ENCODE measurements at places on chromosomes 4 and X.

GRCh38 chrX:38275615-38276014, 51.7 kb downstream of the RPGR start:
- DNase-seq: no peak

GRCh38 chr4:150009533-150009932, 68.7 kb upstream of the DCLK2 start:
- DNase-seq: no peak

GRCh38 chr4:70608324-70608723, 16.3 kb downstream of the AMBN start:
- DNase-seq: no peak

DNA sequence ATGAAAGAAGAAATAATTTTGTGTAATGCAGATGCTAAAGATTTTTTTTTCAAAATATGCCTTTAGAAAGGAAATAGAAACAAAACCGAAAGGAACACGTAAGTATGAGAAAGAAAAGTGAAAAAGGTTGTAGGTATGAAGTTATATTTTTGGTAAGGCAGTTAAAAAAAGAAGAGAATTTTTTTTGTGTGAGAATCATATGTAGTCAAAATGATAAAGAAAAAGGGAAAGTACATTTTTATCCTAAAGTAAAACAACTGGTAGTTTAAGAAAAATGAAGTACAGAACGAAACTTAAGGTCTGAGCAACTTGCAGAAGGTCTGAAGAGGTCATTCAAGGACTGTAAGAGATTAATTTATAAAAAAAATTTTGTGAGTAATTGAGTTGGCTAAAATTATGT, 164.0 kb upstream of the TRAM1L1 start:
- no peak for DNase-seq

DNA sequence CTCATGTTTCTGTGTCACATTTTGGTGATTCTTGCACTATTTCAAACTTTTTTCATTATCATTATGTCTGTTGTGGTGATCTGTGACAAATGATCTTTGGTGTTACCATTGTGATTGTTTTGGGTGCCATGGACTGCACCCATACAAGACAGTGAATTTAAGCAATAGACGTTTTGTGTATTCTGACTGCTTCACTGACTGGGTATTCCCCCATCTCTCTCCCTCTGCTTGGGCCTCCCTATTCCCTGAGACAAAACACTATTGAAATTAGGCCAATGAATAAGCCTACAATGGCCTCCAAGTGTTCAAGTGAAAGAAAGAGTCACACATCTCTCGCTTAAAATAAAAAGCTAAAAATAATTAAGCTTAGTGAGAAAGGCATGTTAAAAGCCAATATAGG, 60.2 kb downstream of the BANK1 start:
- DNase-seq: no peak

GRCh38 chr4:184373886-184374405, 100.4 kb downstream of the IRF2 start:
- DNase-seq: no peak

DNA sequence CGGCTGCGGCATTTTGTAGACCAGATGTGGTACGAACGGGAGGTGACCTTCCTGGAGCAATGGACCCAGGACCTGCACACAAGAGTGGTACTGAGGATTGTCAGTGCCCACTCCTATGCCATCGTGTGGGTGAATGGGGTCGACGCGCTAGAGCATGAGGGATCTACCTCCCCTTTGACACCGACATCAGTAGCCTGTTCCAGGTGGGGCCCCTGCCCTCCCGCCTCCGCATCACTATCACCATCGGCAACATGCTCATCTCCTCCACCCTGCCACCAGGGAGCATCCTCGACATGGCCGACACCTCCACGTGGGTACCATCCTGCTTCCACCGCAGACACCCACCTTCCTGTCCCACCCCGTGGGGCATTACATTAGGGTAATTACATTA, 46.2 kb downstream of the SMARCA5 start:
- no peak for DNase-seq

- no peak for DNase-seq
Observed at GRCh38 chr4:188691811-188692210, 552.6 kb downstream of the TRIML1 start.

DNA sequence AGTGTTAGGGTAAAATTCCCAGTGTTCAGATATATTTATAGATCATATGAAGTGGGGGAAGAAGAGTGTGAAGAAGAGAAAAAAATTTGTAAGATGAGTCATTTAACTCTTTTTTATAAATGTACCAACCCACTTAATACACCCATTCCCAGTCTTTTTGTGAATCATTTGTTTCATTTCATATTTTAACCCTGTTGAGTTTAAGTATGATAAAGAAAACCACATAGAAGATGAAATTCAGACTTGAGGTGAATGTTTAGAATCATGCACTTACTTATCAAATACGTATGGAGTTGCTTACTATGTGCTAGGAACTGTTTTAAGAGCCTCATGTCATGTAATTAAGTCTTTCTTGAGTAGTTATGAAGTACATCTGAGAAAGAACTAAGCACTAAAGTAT, 56.6 kb upstream of the DAPP1 start:
- DNase-seq: no peak

DNA sequence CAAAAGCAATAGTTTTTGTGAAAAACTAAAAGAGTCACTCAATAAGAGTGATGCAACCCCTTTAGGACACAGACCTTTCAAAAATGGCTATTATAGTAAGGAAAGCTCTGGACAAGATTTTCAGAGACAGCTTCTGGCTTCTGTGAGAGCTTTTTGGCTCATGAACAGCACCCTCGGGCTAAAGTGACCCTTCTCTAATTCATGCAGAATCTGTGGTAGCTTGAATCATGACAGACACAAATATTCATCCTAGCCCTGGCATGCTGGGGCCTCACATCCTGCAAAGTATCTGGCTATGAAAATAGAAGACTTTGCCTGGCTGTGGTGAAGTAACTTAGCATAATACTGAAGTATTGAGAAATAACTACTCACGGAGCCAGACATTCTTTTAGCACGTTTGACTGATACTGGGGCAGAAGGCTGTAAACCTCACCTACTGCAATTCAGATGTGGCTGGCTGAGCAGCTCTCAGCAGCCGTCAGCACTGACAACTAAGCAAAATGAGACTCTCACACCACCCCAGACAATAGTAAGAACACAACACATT, 327.3 kb downstream of the MAPK10 start:
- DNase-seq: no peak

- peak; percentile 61 for DNase-seq
Observed at GRCh38 chrX:9995855-9996339, 28.7 kb downstream of the CLDN34 start.

GRCh38 chr4:110155654-110156053, 42.8 kb downstream of the ELOVL6 start:
- no peak for DNase-seq

DNA sequence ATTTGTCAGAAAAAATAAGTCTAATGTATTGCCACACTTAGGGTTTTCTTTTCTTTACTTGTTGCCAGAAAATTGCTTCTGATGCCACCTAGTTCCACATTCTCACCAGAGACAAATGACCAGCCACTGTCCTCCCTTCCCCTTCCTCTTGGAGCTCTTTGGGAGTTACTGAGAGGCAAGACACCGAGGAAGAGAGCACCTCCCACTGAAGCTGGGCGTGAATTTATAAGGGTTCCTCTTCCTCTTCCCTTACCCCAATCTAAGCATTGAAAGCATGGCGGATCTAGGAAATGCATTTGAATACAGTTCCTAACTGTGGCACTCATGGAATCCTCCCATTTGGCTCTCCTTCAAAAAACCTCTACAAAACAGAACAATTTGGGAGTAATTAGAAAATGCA, 30.0 kb downstream of the ANXA3 start:
- no peak for DNase-seq

DNA sequence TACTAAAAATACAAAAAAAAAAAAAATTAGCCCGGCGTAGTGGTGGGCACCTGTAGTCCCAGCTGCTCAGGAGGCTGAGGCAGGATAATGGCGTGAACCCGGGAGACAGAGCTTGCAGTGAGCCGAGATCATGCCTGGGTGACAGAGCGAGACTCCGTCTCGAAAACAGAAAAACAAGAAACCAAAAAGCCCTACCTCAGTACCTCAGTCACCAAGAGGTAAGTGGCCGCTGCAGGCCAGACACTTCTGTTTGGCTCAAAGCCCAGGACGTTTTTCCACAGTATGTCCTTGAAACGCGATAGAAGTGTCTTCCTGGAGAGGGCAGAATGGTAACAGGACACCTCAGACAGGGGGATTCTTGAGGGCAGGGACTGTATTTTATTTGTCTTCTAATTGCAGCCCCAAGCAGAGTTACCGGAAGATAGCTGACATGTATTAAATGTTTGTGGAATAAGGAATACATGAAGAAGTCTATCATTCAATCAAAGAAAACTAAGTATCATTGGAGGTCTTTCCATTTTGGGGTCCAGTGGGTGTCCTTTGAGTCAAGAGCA, 63.6 kb downstream of the CLNK start:
- DNase-seq: no peak

- no peak for DNase-seq
Observed at GRCh38 chr4:113555868-113556267, 205.7 kb downstream of the CAMK2D start.

- DNase-seq: no peak
Observed at GRCh38 chr4:111813555-111814140, 331.6 kb upstream of the FAM241A start.

DNA sequence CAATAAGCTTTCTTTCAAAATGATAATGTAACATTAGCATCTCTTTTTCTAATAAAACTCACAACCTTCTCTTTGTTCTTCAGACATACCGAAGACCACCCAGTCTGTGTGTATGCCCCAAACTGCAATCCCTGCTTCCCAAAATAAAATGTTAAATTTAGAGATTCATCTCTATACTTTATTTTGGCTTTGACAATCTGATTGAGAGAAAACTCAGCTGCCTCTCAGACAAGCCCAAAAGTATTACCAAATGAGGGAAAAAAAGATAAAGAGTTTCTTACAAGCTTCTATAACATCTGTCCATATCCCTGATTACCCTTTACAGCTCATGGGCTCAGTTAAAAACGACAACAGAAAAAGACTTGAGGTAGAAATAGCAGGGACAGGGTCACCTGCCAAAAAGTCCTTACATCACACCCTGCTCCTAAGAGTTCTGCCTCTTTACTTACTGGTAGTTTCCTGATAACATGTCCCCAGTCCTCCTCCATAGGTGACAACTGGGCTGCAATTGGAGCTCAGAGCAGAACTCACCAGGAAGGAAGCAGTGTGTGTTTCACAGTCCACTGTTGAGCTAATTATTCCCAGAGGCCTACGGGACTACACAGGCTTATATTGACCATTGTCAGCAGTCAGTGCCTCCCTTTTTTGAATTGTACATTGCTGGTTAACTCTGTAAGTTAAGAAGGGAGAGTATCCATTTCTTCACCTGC, 70.9 kb upstream of the FAM9C start:
- DNase-seq: no peak

DNA sequence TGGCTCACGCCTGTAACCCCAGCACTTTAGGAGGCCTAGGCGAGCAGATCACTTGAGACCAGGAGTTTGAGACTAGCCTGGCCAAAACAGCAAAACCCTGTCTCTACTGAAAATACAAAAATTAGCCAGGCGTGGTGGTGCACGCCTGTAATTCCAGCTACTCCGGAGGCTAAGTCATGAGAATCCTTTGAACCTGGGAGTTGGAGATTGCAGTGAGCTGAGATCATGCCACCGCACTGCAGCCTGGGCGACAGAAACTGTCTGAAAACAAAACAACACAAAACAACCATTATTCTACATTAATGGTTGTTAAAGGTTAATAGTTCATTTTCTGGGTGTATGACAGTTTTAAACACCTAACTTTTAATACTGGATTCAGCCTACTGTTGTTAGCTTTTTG, 1.6 kb upstream of the SMARCA5 start:
- no peak for DNase-seq

DNA sequence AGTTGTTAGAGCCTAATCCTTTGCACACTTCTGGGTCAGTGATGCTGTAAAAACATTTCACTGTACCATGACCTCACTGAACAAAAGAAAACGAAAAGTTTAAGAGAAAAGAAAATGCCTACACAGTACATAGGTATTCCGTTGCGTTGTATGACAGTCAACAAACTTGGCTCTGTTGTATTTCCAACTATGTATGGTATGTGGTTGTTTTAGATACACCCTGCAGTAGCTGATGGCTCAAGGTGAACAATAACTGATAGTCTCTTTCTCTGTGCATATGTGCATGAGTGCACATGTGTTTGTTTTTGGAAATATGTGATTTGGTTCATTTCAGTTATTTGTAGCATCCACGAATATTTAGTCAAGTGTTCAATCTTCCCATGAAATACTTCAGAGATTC, 176.0 kb downstream of the BMPR1B start:
- DNase-seq: no peak

- no peak for DNase-seq
Observed at GRCh38 chrX:118459494-118459893, 36.1 kb upstream of the DOCK11 start.

GRCh38 chr4:165319030-165319429, 8.4 kb upstream of the MSMO1 start:
- no peak for DNase-seq

DNA sequence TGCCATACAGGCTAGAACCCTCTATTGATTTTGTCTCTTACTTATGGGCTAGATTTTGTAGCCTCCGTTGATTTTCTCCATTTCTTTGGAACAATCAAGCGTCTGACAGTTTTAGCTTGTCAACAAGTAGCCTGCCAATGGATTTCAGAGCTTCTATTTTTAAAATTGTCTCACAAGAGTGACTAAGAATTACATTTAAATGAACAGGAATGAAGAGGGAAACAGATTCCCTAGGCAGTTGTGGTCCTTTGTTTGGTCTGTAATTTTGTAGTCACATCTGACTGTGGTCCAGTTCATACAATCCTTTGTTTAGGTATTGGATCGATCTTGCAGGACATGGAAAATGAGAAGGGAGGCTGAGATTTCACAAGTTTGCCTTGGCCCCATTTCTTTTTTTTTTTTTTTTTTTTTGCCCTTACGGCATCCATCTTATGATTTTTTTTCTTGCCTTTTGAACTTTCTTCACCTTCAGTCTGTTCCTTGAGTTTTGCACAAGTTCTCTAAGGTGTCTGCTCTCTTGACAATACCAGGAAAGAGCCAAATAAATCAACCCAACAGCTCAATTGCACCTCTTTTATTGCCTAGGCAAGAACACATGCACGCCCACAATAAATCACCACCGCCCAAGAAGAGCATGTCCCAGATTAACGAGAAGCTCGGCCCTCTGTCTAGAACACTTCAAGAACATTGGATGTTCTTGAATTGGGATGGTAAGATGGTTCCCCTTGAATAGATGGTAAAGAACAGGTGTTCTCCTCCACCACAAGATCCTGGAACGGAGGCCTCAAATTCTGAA, 86.5 kb upstream of the EGFL6 start:
- no peak for DNase-seq

DNA sequence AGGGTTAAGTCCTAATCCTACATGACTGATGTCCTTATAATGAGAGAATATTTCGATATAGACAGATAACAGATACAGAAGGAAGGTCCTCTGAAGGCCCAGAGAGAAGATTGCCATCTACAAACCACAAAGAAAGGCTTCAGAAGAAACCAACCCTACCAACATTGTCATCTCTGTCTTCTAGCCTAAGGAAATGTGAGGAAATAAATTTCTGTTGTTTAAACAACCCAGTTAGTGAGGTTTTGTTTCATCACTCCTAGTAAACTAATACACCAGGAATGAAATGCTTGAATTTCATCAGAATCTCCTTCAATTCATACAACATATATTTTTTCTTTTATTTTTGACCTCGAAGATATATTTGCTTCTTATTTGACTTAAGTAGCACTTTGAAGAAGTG, 1527.8 kb downstream of the STIM2 start:
- no peak for DNase-seq

Measured in stimulated activated CD8-positive, alpha-beta memory T cell treated with anti-CD3 and anti-CD28 coated beads, Interleukin-2, amount 100 ng/mL, for 1 hour (primary cell).